ENCODE measurements at places on chromosomes 16 and 17.

DNA sequence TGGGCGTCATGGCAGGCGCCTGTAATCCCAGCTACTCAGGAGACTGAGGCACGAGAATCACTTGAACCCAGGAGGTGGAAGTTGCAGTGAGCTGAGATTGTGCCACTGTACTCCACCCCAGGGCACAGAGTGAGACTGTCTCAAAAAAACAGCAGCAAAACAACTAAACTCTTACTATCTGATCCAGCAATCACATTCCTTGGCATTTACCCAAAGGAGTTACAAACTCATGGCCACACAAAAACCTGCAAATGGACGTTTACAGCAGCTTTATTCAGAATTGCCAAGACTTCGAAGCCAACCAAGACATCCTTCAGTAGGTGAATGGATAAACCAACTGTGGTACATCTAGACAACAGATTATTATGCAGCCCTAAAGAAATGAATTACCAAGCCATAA lies 4.0 kb downstream of the SIAH1 start:
- no peak for DNase-seq

DNA sequence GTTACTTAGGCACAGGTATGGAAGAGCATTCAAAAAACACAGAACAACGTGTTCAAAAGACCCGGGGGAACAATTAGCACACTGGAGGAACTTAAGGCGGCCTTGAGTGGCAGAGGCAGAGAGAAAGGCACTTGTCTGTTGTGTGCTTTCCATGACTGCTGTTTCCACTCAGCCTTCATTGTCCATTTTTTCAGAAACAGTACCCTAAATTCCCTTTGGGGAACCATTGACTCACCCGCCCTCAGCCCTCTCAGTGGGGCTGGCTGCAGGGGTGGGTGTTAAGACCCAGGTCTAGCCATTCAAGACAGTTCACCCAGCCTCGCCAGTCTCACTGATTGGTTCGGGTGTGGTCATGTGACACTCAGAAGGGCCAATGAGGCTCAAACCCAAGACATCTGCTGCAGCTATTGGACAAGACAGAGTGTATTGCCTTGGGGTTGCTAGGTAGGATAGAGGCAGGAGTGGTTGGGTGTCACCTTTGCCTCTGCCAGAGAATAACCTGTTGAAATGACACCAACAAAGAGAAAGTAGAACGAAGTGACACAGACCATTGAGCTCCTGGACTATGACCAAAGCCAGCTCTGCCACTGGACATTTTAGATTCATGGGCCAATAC lies 19.6 kb upstream of the CEP20 start:
- no peak for DNase-seq

DNA sequence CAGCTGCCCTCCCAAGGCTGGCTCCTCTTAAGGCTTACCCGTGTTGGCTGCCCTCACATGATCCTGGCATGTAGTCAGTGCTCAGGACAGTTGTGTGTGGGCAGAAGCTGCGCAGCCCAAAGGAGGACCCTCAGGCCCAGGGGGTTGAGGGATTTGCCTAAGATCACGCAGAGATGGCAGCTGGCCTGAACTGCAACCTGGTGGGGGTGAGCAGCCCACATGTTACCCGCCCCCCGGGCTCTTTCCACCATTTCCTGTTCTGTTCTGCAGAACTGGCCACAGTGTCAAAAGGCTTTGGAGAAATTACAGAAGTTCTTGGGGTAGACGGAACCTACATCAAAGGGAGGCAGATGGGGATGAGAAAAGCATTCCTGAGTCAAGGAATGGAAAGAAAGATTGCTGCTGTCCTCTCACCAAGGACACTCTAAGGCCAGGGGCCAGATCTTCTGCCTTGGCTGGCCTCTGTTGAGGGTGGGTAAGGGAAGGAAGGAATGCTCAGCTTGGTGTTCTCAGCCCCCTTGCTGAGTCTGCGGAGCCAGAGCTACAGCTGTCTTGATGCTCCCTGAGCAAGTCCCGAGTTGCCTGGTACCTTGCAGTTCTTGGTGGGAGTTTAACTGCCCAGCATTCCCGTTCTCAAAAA lies 53.0 kb downstream of the EPN2 start:
- DNase-seq = no peak

DNA sequence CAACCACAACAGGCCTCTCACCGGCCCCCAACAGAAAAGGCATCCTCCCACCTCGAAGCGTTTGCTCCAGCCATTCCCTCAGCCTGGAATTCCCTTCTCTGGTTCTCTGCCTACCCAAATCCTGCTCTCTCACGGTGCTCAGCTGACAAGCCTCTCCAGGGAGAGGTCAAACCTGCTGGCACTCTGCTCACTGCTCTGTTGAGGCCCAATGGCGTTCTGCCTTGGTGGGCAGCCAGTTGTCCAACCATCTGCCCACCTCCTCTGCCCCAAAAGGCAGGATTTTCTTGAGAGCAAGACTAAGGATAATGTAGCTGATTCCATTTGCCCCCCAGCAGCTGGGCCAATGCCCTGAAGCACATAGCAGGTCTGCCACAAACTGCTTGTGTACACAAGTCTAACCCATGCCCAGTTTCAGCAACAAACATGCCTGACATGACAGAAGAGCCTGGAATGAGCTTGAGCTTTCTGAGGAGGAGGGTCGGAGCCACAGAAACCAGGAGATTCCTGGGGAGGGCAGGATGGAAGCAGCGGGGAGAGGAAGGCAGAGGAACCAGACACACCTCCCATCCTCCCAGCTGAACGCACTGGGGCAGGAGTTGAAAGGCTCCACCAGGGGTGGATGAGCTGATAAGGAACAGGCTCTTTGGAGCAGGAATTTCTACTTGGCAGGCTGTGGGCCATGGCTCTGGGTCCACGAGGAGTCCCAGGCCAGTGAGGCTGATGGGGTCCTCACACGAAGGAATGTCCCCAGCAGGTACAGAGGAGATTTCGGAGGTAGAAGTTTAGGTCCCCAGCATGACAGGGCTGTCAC lies 23.9 kb downstream of the ARHGAP27 start:
- no peak for DNase-seq

DNA sequence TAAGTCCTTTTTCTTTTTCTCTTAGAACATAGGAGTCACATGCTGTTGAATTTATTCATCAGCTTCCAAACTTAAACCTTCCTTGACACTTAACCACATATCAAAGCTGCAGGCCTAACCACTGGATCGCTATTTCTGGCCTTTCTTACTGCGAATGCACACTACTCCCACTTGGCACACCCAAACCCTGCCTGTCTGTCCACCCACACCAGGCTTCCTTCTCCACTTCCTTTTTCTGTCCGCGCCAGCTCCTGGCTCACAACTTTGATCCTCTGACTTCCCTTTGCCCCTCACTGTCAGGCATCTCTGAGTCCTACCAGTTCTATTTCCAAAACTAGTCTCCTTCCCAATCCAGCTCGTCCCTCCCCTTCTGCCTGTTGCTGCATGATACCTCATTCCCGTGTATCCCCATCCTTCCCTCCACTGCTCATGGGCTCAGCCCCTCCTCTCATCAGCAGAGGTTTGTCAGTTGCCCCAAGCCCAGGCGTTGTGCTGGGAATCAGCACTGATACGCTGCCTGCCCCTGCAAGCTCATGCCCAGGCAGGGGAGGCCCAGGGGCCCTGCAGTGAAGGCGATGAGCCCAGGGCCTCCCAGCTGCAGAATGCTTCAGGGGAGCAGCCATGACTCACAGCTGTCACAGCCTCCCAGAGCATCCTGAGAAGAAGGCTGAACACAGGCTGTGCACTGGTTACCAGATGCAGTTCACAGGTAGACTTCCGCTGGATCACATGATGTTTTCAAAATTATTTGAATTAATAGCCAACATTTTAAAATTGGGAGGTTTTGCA lies 179.8 kb downstream of the KATNIP start:
- DNase-seq = no peak

GRCh38 chr16:31461921-31462804 lies 2.9 kb downstream of the ARMC5 start:
- DNase-seq = no peak

- no peak for DNase-seq
Observed at GRCh38 chr17:43584666-43585102, 38.5 kb upstream of the ETV4 start.

DNA sequence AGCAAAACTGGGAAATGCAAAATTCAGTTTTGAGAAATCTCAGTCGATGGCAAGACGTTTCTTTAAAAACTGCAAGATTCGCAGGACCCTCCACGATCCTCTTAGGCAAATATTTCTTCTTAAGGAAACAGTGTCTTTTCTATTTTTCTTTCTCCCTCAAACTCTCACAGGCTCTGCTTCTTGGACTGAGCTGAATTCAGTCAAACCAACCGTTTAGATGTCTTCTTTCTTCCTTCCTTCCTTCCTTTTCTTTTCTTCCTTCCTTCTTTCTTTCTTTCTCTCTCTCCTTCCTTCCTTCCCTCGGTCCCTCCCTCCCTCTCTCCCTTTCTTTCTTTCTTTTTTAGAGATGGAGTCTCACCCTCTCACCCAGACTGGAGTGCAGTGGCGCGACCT lies 67.2 kb upstream of the AXIN2 start:
- no peak for DNase-seq

DNA sequence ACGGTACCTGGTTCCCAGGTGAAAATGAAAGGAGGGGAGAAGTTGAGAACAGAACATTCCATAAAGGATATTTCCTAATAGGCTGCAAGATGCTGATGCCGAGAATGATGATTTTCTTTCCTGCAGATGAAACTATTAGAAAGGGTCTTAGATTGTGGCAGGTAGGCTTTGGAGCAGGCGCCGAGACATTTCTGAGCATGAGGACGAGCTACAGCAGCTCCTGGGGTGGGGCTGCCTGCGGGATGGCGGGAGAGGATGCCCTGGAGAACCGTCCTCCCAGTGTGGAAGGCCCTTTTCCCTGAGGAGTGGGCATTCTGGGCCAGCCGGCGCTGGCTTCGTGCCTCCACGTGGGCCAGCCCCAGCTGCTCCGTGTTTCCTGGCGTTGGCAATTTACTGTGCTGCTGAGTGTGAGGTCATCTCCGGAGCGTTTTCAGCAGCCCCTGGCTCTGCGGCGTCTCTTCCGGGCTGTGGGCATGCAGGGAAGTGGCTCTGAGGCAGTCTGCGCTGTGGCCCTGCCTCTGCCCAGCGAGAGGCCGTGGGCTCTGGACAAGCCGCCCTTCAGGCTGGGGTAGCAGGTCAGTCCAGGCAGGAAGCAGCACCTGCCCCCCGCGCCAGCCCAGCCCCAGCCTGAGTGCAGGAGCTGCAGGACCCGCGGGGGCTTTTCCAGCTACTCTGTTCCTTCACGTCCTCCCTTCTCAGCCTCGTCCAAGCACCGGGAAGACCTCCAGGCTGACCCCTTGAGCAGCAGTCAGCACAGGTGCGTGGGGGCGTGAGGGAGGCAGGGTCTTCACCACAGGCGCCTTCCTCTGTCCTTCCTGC lies 12.2 kb downstream of the ENGASE start:
- no peak for DNase-seq

DNA sequence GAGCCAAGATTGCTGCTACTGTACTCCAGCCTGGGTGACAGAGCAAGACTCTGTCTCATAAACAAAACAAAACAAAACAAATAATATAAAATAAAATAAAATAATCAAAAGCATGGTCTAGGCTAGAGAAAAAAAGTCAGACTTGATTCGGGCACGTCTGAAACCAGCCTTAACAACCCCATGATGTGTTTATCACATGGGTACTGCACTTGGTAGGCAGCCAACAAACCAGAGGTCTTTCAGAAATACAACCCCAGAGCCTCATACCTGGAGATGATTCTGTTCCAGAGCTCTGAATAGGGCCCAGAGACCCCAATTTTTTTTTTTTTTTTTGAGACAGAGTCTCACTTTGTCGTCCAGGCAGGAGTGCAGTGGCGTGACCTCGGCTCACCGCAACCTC lies 9.6 kb upstream of the HAPSTR1 start:
- DNase-seq = no peak

GRCh38 chr16:67945392-67945933 lies 1.5 kb upstream of the LCAT start:
- DNase-seq = no peak

DNA sequence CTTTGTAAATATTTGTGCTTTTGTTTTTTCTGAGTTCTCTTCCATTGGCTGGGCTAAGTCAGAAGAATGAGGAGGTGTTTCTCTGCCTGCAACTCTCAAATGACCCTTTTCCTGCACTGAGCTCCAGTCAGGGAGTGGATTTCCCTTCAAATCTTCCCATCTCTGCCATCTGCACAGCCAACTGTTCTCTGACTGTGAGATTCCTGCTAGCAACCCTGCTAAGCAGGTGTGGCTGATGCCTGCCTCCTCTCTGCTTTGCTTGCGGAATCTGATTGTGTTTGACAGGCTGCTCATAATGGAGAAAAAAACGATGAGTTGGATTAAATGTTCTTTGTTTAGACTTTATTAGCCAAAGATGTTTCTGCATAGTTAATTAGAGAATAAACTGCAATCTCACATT lies 519.8 kb downstream of the TMEM114 start:
- DNase-seq = no peak

DNA sequence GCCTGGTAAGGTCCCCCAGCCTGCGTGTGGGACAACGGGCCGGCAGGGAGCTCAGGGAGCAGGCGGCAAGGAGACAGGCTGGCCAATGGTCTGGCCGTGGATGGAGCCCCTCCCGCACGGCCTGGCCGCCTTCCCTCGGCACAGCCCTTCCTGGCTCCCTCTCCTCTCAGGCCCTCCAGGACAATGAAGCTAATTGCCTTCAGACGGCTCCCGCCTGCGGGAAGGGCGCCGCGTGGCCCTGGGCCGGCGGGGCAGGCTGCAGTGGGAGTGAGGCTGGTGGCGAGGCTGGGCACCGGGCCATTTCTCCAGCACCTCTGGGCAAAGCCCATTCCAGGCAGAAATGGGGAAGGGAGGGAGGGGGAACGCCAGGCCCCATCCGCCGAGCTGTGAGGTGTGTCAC lies 50.9 kb downstream of the ENGASE start:
- no peak for DNase-seq

DNA sequence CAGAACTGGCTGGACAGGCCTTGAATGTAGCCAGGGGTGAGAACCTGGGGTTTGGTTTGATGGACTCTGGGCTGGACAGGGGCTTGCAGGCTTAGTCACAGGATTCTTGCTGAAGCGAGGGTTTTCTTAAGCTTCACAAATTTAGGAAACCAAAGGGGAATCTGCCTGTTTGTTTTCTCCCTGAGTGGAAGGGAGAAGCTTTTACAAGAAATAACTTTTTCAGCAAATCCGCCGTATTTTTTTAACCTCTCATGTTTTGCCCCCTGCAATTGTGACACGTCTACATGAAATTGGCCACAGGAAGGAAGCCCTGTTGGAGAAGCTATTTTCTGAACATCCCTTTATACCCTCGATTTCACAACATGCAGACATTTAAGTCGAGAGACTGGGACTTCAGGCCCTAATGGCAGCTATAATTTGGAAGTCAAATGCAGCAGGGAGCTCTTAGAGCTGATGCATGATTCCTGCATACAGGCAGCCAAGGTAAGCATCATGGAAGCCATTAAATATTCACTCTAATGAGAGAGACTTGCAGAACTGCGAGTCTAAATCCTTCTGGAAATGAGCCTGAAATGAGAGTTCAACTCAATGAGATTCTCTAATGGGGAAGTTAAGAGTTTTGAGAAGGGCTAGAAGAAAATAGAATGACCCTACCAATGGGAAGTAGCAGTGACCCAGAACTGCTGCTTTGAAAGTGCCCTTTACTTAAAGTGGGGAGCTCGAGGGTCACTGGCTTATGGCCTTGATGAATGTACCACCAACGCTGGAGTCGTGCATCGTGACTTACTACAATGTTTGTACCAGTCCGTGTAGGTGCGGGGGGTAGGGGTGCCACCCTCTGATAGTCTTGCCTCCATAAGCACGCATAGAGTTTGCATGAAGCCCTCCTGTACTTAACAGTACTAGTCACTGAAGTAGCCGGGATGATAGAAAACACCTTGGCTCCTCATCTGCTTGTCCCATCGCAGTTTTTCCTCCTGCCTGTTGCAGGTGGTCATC lies 45.1 kb upstream of the IRF8 start:
- DNase-seq = no peak

GRCh38 chr17:43334738-43335402 lies 63.9 kb upstream of the ARL4D start:
- DNase-seq = no peak
